ENCODE measurements at places on chromosomes 16 and 17.

DNA sequence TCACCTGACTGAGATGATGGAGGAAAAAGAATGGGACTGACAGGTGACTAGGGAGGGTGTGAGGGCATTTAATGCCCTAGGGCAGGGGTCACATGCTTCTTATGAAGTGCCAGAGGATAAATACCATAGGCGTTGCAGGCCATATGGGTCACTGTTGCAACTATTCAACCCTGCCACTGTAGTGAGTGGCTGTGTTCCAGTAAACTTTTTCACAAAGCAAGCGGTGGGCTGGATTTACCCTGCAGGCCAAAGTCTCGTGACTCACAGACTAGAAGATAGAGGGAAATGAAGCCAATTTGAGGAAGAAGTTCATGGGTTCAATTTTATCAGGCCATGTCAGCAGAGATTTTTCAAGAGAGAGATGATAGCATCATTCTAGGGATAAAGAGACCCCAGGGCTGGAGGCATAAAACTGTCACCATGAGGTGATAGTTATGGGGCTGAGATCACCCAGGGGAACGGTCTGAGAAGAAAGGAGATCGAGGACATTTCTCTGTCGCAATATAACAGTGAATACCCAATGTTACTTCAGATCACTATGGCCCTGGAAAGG is 8.6 kb downstream of the ARHGAP17 start:
- DNase-seq = no peak

GRCh38 chr17:78301821-78302213 is 58.1 kb downstream of the SOCS3 start:
- no peak for DNase-seq

- DNase-seq = no peak
Observed at GRCh38 chr17:58534901-58535421, 20.5 kb upstream of the MTMR4 start.

DNA sequence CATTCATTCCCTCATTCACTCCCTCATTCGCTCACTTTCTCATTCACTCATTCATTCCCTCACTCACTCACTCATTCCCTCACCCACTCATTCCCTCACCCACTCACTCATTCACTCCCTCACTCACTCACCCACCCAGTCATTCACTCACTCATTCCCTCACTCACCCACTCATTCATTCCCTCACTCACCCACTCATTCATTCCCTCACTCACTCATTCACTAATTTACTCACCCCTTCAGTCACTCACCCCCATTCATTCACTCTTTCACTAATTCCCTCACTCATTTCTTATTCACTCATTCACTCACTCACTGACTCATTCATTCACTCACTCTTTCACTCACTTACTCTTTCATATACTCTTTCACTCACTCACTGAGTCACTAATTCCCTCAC is 303.1 kb downstream of the C16orf95 start:
- no peak for DNase-seq

GRCh38 chr17:48386826-48387225 is 43.2 kb downstream of the SKAP1 start:
- no peak for DNase-seq

GRCh38 chr17:68452724-68453290 is 4.5 kb downstream of the WIPI1 start:
- no peak for DNase-seq

DNA sequence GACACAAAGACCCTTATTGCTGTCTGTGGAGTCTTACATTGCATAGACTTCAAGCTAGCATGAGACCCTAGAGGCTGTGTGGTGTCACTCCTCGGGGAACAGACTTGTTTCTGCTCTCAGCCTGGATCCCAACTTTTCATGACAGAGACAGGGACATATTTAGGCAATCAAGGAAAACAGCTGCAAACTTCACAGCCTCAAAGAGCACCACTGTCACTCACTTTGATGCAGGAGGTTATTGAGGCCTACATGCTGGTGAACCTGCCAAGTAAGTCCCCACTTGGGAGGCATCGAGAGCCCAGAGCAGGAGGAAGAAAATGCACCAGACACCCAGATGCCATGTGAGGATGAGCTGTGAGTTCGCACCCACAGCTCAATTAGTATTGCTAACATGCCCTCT is 10.3 kb downstream of the CBLN1 start:
- DNase-seq = no peak

DNA sequence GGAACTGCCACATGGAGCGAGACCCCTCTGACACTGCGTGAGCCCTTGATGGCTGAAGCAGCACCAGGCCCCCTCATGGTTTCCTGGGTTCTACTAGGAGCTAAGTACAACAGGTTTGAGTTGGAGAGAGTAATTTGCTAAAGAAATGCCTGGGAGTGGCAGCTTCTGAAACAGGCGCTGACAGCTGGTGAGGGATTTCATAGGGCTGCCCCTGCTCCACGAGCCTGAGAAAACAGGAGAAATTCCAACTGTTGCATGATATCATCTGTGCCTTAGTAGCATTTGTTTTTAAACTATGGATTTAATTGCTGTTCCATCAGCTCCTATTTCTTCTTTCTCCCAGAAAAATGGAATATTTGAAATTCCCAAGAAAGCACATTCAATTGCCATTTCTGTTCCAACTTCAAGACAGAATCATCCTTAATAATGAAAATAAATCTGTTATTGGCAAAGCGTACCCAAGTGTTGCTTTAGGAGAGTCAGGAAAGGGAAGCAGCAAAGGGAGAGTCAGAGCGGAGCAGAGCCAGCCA is 78.8 kb upstream of the ANKFN1 start:
- DNase-seq = no peak

GRCh38 chr16:28062847-28063521 is 530 bp downstream of the GSG1L start:
- no peak for DNase-seq

- DNase-seq = no peak
Observed at GRCh38 chr17:2444382-2444781, 43.5 kb upstream of the MNT start.

- DNase-seq = no peak
Observed at GRCh38 chr16:72836181-72836580, 211.7 kb downstream of the ZFHX3 start.

- no peak for DNase-seq
Observed at GRCh38 chr17:31318298-31318801, 3.1 kb downstream of the EVI2A start.

DNA sequence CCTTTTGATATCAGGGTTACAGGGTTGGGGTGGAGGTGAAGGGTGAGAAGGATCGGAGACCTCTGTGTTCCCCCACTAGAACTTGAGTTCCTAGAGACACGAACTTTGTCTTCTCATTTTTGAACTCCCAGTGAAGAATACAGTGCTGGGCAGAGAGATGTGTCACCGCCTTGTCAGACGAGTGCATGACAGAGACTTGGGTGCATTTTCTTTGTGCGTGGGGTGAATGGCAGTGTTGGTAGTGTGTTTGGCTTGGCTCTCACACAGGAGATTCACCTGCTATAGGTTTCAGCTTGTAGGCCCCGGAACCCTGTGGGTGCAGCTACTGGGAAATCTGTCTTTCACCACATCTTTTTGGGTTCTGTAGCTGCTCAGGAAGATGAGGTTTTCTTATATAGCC is 40.0 kb upstream of the CCR7 start:
- no peak for DNase-seq

- no peak for DNase-seq
Observed at GRCh38 chr16:85377388-85378144, 235.6 kb upstream of the GSE1 start.

DNA sequence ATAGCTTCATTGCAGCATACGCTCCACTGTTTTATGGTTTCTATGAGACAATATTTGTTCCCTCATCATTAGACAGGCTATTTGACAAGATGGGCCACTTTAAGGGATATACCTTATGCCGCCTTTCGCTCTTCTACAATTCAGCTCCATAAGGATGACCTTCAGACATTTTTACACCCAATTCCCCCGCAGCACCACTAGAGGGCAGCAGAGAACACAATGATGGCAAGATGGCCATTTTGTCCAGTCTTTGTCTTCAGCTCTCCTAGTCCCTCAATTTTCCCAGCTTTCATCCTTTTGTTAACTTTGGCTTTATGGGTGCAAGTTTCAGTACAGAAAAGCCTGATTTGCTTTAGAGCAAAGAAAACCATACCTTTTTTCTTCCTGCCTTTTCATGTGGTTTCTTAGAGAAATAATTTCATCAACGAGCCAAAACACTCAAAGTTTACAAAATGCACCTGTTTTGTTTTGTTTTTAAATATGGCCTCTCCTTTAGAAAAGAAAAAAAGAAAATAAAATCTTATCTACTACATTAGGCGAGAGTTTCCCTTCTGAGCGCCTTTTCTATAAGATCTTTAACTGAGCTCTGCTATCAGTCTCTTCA is 355.3 kb downstream of the TOX3 start:
- no peak for DNase-seq

DNA sequence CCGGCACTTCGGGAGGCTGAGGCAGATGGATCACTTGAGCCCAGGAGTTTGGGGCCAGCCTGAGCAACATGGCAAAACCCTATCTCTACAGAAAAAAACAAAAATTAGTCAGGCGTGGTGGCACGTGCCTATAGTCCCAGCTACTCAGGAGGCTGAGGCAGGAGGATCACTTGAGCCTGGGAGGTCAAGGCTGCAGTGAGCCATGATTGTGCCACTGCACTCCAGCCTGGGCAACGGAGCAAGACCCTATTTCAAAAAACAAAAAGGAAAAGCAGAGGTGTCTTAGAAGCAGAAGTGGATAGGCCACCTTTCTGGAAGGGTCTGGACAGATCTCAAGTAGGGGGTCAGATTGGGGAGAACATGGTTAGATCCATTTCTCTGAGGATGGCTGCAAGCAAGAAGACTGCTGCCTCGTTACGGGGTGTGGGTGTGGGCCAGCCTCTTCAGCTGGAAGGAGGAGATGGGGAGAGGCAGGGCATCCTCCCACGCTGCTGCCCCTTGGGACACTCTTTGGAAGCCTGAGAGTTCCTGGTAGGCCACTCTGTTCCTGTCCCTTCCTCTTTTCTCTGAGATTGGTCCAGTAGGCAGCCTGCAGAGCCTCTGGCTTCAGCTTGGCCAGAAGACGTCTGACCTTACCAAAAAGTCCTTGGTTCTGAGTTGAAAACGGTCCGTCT is 208.0 kb downstream of the MSI2 start:
- no peak for DNase-seq

- DNase-seq = no peak
Observed at GRCh38 chr16:57795431-57795878, 6.8 kb downstream of the KIFC3 start.

GRCh38 chr17:82278308-82278707 is 4.8 kb upstream of the CSNK1D start:
- DNase-seq = no peak

DNA sequence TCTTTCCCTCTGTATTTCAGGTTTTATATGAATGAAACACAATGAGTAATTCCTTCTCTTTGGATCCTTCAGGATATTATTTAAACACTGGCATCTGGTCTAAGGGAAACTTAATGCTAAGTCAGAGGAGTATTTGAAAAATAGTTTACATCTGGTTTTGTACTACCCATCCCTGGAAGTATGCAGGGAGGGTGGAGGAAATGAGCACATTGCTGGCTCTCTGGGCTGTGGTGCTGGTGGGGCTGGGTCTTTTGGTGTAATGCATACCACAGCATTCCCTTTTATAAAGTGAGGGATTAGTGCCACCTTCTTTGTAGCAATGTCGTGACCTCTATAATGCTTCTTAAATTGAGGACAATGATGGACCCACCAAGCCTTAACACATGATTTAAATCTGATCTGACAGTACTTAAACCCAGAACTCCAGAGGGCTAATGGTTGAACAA is 105.5 kb upstream of the AXIN2 start:
- no peak for DNase-seq

- DNase-seq = no peak
Observed at GRCh38 chr16:81095653-81095952, 592 bp downstream of the GCSH start.

DNA sequence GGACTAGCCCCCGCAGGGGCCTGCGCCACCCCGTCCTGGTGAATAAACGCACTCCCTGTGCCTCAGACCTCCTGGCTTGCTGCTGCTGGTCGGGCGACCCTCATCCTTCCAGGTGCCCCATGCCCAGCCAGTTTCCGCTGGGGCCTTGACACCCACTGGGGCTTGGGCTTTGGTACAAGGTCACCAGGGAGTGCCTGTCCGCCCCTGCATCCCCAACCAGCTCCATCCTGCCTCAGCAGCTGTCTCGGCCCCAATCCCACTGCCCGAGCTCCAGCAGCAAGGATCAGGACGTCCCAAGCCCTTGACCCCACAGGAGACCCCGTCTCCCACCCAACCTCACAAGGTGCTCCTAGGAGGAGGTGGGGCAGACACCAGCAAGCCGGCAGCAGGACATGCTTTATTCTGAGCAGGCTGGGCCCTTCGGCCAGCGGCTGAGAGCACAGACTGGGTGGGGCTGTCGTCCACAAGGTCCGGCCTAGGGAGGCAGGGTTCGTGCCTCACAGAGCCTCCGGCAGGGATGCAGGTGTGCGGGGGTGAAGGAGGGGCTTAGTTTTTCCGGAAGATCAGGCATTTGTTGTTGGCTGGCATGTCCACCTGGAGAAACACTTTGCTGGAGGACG is 1.9 kb downstream of the METTL26 start:
- DNase-seq = no peak

DNA sequence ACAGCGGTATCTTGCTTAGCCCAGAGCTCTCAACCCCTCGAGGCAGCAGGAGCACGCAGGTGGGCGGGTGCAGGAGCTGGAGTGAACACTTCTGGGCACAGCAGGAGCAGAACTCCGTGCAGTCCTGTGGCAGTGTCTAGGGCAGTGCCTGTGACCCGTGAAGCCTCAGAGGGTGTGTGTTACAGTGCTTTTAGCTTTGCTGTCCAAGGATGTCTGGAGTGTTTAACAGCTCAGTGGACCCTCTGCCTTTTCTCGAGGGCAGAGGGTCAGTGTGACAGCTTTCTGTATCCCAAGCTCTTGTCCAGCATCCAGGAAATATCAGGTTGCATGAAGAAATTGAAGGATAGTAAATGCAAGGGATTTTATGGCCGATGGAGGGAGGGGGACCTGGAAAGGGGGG is 16.4 kb upstream of the SSTR5 start:
- no peak for DNase-seq

DNA sequence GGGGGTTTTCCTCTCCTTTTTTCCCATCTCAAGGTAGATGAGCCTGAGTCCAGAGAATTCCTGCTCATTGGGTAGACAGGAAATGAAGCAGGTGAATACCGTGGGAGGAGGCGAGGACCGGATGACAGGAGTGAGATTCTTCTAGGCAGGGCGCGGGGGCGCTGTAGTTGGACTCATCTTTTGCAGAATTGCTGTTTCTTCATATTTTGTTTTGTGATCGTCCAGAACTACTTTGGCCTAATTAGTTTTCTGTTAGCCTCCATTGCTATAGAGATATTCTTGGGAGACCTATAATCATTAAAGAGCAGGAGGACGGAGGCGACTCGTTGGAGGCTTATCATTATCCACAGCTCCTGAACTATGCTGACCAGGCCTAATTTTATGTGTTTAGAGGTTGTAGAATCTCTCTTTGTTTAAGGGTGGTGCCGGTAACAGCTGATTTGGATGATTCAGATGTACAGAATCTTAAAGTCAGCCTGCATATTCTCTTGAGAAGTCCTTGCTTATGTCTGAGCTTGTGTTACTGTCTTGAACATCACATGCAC is 650 bp downstream of the ATP6V0A1 start:
- no peak for DNase-seq

GRCh38 chr16:54546521-54546920 is 259.9 kb upstream of the IRX3 start:
- no peak for DNase-seq

Measured in stimulated activated CD4-positive, alpha-beta T cell treated with anti-CD3 and anti-CD28 coated beads, Interleukin-1b, Interleukin-23, amount 100 ng/mL, for 1 hour (primary cell).